ENCODE measurements at places on chromosomes 12 and 14.

DNA sequence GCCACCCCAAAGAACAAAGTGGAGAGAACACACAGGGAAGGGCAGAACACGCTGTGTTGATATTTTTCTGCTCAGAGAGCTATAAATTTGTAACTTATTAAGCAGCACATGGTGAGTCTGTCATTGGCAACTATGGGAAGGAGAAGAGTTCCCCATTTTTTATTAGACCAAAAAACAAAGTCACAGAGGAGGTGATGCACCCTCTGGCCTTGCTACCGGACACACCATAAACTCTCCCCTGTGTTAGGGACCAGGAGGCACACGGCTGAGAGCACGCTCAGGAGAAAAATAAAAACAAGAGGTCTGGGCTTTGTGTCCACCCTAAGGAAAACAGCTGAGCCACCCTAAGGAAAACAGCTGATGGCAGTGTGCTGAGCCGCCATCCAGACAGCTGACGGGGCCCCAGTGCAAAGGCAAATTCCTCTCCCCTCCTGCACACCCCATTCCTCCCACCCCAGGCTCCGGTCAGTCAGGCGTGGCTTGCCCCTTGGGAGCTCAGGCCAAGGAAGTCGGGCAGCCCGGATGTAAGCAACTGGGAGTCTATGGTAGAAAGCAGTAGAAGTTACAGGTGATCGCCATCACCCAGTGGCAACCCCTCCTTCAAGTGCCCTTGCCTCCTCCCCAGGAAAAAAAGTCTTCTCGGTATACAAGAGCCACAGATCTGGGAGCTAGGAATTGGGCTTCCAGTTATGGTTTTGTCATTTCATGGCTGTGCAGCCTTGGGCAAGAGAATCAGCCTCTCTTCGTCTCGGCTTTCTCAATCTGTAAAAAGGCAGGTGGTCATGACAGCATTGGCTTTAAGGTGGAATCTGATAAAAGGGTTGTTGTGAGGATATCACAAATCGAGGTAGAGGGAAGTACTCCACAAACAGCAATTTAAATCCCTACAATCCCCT, 2.4 kb downstream of the PXN start:
- DNase-seq: no peak

- no peak for DNase-seq
These were observed 269.9 kb downstream of the DUSP6 start for GRCh38 chr12:89082370-89082753.

- no peak for DNase-seq
These were observed 156.4 kb downstream of the NEDD1 start for GRCh38 chr12:97063292-97063935.

DNA sequence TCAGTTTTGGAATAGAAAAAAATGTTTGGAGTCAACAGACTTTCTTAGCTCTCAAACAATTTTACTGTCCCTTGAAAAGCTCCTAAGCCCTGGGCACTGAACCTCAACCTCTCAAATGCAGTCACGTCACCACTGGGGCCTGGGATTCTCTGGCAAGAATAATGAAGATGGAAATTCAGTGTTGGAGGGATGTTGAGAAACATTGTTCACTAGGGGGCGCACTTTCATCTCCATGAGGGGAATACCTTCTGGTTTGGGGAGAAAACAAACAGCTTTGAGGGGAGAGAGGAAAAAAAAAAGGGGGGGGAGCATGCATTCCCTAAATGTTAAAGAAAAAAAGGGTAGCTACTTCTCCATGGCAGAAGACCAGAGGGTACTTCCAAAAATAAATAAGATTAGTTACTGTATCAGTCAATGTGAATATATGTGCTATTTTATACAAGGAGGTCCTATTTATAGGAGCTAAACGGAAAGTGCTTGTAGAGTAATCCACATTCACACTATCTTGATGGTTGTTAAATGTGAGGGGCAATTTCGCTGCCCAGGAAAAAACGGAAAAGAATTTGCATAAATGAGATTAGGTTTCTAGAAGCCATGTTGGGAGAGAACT, 5.8 kb upstream of the TBPL2 start:
- DNase-seq: no peak

All from esophagus squamous epithelium (tissue), 5 donors.